ENCODE measurements at places on chromosomes 16 and 17.

DNA sequence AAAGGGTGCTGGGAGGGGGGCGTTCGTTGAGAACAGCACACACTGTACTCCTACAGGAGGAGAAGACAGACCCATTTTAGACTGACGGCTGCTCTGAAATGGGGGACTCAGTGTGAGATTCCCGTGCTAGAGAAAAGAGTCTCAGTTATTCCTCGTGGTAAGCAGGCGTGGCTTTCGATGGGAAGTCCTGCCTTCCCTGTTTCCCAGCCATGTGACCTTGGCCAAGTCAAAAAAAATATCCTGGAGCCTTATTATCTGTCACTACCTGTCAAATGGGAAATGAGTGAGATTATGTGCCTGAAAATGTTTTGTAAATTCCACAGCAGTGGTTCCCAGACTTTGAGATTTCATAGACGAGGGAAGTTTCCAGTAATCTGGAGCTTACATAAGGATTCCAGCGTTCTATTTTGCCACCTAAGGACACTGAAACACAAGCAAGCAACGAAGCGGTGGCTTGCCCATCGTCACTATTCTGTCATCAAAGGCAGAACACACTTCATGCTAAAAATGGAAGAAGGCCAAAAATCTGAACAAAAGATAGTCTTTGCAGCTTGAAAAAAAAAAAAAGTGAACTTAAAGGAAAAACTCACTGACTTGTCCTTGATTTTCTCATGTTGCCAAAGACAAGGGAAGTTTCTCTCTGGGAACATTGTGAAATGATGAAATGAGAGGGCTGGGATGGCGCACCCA lies 253.4 kb upstream of the RPL38 start:
- no peak for DNase-seq

DNA sequence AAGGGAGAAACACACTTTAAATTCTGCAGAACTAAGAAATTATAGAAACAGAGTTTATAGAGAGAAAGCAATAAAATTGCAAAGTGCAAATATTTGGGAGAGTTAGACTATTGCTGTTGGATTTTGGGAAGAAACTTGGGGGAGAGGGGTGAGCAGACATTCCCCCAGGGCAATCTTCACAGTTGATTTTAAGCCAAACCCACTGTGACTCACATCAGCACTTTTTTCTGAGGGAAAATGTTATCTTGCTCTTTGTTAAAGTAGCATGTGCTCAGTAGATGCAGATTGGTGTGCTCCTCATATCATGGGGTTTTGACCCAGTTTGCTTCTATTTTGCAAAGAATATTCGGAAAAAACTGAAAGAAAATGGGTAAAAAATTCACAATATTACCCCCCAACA lies 367.6 kb downstream of the CDH11 start:
- DNase-seq = no peak

GRCh38 chr16:78755751-78756661 lies 656.6 kb downstream of the WWOX start:
- DNase-seq = no peak

DNA sequence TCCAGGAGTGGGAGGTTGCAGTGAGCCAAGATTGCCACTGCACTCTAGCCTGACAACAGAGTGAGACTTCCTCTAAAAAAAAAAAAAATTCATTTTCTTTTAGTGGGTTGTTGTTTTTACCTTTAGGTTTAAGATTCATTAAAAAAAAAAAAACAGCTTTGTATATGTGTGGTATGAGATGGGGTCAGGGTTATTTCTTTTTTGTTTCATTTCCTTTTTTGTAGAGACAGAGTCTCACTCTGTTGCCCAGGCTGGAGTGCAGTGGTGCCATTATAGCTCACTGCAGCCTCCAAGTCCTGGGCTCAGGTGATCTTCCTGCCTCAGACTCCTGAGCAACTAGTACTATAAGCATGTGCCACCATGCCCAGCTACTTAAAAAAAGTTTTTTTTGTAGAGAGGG lies 47.0 kb downstream of the BCAS3 start:
- DNase-seq = no peak

DNA sequence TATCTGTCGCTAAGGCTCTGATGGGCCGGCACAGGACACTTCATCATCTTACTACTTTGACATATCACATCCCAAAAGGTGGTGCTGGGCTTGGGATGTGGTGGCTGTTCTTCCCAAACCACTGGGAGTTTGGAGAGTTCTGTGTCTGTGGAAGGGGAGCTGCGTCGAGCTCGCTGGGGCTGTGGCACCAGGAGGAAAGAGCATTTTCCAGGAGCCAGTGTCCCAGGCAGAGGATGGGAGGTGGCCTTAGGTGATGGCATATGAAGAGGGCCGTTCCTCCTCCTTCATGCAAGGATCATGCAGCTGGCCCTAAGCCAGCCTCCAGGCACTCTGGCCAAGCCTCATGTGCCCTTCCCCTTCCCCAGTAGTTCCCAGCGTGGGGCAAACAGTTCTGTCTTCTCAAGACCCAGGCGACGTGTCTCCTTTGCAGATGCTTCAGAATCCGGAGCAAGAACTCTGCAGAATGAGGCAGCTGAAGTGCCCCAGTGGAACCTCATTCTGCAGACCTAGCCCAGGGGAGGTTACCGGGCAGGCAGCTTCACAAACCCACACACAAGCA lies 89.4 kb upstream of the TNRC6C start:
- DNase-seq = no peak
